ENCODE measurements at places on chromosomes 12 and 14. TPM values are rescaled to one million over a fixed set of nuclear protein-coding genes. Genes with fewer than 3 reads are reported as not detected.

The MLXIP gene
- 10.4 TPM for total RNA-seq

The SDS gene
- total RNA-seq: 0.16 TPM

The INSM2 gene
- not detected for total RNA-seq

The ISCU gene
- 179 TPM for total RNA-seq

Data from bronchial smooth muscle cell (primary cell).